ENCODE measurements at places on chromosomes 7 and 10.

GRCh38 chr7:77687747-77688144 lies 8.5 kb upstream of the RSBN1L start:
- no peak for DNase-seq

DNA sequence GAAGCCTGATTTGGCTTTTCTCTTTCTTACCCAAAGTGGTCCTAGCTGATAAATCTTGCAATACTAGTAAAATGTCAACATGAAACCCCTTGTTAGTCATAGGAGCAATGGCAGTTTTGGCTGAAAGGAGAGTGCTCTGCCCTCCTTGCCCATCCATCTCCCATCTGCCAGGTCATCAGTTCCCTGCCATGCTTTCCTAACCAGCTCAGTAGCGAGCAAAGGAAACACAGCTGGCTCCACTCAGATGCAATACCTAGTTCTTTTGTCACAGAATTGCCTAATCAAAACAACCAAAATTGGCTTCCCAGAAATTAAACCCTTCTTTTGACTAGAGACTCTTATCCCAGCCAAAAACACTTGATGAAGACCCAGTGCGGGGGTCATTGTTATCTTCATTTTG lies 733.0 kb downstream of the CCSER2 start:
- no peak for DNase-seq

- no peak for DNase-seq
Measured at GRCh38 chr7:127221731-127222130, 31.0 kb downstream of the GRM8 start.

- DNase-seq = no peak
Measured at GRCh38 chr7:5673125-5673524, 108.3 kb downstream of the RNF216 start.

DNA sequence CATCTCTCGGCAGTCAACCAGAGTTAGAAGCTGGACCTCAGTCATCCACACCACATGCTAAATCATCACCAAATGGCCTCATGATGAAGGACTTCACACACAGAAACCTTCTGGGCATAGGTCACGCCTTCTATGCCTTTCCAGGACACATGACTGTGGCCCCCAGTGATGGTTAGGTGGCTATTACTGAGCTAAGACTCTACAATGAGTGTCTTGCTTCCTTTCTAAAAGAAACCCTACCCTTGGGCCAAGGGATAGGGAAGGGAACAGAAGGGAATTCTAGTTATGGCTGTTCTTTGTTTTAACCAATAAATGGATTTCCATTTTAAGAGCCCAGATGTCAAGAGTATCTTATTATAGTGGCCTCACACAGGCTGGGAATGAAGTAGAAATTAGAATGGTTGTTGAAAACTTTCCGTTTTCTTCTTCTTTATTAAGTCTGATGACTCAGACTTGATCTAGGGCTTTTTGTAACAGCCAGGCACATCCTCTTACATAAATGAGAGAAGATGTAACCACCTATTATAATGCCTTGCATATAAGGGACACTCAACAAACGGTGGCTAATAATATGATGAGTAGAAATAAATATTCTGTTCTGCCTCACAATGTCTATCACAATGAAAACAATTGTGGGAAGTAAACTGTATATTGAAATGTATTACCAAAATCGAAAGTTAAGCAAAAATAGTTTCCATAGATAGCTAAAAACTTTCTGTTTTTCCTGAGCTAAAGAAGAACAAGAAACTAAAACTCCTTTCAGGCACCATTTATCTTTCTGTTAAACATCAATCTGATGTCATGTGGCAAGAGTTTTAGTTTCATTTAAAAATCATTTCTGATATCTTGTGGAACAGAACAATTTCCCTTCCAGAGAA lies 62.5 kb upstream of the TOMM7 start:
- no peak for DNase-seq

- no peak for DNase-seq
Measured at GRCh38 chr7:101576998-101577397, 52.1 kb downstream of the MYL10 start.

- DNase-seq = no peak
Measured at GRCh38 chr10:59894114-59894513, 12.2 kb downstream of the CCDC6 start.

DNA sequence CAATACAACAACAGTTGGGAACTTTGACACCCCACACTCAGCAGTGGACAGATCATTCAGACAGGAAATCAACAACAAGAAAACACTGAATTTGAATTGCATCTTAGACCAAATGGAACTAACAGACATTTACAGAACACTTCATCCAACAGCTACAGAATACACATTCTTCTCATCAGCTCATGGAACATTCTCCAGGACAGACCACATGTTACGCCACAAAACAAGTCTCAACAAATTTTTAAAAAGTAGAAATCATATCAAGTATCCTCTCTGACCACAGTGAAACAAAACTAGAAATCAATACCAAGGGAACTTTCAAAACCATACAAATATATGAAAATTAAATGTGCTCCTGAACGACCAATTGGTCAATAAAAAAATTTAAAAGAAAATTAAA lies 212.3 kb downstream of the DNAJC1 start:
- no peak for DNase-seq

DNA sequence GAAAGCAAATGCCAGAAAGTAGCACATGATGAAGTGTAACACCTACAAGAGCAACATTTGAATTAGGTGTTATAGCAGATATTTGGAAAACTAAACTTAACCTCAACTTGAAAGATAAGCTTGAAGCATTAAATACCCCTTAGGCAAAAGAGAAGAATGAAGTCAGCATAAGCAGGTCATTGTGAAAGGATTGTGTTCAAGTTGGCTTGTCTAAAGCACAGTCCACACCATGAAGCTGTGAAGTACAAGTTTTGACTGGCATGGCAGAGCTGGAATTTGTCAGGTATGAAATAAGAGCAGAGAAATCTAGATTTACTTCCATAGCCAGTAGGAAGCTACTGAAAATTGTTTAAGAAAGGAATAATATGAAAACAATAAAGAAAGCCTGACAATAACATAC lies 480.3 kb upstream of the POT1 start:
- no peak for DNase-seq

- no peak for DNase-seq
Measured at GRCh38 chr10:114432566-114433093, 28.3 kb upstream of the AFAP1L2 start.

DNA sequence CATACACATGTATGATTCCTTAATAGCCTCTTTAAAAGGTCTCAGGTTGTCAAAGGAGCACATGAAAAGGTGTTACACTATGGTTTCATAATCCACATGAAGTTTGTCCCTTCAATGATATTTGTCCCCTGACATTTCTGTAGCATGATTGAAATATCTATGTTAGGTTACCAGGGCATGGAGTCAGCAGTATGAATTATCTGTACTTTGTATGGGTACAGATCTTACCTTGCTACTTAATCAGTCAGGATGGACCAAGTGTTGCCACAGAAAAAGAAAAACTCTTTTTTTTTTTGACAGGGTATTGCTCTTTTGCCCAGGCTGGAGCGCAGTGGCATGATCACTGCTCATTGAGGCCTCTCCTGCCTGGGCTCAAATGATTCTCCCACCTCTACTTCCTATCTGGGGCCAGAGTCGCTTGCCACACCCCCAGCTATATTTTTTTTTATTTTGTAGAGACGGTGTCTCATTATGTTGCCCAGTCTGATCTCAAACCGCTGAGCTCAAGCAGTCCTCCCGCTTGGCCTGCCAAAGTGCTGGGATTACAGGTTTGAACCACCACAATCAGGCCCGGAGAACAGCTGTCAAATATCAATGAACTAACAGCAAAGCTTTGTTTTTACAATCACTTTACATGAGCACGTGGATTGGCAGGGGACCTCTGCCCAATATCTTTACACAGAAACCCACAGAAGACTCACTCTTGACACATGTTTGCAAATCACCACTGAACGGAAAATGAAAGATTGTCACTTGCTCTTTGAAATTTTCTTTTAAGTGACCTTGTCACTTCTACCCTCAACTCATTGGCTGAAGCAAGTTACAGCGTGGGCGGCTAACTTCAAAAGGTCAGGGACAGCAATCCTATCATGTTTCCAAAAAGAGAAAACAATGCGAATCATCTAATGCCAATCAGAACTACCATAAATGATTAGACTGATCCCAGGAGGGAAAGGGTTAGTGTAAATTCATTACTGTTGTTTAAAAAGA lies 140.2 kb downstream of the PRKG1 start:
- DNase-seq = no peak

GRCh38 chr7:110909117-110909516 lies 181.8 kb upstream of the LRRN3 start:
- DNase-seq = no peak

GRCh38 chr10:10434312-10434711 lies 583.4 kb upstream of the CELF2 start:
- no peak for DNase-seq

GRCh38 chr10:129793996-129794395 lies 170.1 kb downstream of the EBF3 start:
- no peak for DNase-seq

GRCh38 chr7:86708031-86708680 lies 64.4 kb downstream of the GRM3 start:
- no peak for DNase-seq

- DNase-seq = no peak
Measured at GRCh38 chr10:38032886-38033285, 22.4 kb downstream of the ZNF33A start.

- DNase-seq = no peak
Measured at GRCh38 chr7:78254726-78255055, 456.1 kb downstream of the PHTF2 start.

DNA sequence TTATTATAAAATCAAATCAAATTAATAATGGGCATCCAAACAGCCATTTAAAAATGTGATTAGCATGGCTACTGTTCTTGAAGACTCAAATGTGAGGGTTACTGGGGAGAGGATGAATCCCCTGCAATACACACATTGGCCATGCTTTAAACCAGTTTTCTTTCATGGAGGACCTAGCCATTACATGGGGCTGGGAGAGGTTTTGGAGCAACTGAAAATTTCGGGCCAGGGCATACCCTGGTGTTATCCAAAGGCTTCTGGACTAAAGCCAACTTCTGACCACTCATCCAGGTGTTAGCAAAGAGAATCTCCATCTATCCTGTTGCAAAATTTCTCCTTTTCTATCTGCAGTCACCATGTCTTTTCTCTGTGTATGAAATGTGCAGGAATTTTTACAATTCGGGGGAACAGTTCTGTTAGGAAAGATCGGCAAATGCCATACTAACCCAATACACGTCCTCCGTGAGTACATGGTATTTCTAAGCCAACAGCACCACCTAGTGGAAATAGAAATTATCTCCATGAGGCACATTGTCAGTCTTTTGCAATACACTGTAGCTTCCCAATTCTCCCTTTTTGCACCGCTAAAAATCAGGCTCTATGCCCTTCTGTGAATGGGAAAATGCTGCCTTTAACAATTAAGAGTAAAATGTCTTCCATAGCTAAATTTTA lies 47.0 kb upstream of the ZNF107 start:
- DNase-seq = no peak

- DNase-seq = no peak
Measured at GRCh38 chr7:20214921-20215669, 2.1 kb downstream of the MACC1 start.

DNA sequence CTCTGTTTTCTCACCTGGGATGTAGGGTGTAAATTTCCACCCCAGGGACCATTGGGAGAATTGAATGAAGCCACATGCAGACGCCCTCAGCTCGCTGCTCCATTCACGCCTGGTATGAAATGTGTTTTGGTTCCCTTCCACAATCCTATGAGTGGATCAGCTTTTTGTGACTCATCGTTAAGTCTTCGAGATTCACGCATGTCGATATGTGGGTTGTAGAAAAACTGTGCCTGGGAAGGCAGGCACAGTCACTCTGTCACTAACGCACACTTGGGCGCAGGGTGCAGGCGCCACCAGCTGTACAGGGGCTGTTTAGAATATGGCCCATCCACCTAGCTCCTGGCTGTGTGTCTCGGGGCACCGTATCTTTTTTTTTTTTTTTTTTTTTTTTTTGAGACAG lies 64.2 kb upstream of the SH2B2 start:
- no peak for DNase-seq

DNA sequence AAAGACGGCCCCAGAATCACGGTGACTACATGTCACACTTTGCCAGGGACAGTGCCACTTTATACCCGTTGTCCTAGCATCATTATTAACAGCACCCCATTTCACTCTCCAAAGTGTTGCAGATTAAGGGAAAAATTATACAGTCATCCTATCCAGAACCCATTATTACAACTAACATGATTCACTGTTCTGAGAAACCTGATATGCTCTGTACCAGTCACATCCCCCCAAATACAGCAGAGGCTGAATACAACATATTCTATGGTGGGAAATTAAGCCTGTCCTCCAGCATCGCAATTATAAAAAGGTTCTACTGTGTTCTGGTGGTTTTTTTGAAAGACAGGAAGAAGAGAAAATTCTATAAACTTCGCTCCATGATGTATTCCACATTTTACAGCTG lies 162.1 kb downstream of the JAZF1 start:
- no peak for DNase-seq
